ENCODE measurements at places on chromosomes 12 and 14. TPM values are rescaled to one million over a fixed set of nuclear protein-coding genes. Genes with fewer than 3 reads are reported as not detected.
A peak's percentile ranks its signal among the peaks of the same experiment; 100 is the strongest.

- DNase-seq, result no peak
Observed at GRCh38 chr12:43318021-43318420, 234.0 kb downstream of the ADAMTS20 start.

DNA sequence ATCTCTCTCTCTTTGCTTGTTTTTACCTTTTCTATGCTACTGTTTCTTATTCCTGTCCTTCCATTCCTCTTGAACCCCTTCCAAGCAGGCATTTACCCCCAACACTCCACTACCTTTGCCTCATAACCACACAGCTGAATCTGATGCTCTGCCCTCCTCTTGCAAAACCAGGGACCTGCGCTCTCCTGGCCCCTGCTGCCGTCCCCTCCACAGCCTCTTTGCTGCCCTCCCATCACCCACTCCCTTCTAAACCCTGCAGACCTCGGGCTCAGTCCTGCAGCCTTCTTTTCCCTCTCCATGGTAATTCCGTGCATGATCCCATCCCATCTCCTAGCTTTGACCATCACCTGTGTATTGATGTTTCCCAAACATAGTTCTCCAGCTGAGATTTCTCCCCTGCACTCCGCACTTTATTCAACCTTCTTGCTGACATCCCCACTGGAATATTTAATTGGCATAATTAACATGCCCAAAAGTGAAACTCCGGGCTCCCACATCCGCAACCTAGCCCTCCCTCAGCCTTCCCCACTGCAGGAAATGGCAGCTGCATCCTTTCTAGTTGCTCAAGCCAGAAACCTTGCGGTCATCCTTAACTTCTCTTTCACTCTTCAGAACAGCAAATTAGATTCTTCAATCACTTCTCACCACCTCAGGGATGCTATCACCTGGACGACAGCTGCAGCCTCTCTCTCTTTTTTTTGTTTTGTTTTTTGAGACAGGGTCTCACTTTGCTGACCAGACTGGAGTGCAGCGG lies 16.0 kb downstream of the FIGNL2 start:
- DNase-seq, result no peak

- DNase-seq, result no peak
Observed at GRCh38 chr14:38053666-38054065, 154.0 kb upstream of the SSTR1 start.

Gene DAO
- polyA plus RNA-seq, result not detected

DNA sequence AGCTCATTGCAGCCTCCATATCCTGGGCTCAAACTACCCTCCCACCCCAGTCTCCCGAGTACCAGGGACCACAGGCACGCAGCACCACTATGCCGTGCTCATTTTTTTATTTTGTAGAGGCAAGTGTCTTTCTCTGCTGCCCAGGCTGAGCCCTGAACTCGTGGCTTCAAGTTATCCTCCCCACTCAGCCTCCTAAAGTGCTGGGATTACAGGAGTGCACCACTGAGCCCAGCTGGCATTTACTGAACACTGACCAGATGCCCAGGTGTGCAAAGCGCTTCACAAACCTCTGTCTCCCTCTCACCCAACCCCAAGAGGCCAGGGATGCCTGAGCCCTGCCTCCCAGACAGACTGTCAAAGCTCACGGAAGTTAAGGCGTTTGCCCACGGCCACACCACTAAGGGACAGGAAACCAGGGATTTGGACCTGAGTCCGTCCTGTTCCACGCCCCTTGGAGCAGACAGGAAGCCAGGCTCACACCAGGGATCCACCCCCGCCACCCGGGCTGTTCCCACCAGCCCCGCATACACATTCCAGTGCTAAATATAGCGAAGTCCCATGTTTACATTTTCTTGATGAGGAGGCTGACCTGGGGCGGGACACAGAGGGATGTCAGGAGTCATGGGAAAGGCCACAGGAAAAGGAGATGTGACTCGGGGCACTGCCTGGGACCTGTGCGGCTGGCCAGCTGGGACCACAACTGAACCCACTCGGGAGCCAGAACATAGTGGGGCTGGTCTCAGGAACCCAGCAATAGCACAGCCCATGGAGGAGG lies 51.2 kb downstream of the TESC start:
- peak; percentile 65 for DNase-seq

GRCh38 chr12:114580306-114580705 lies 103.7 kb downstream of the TBX3 start:
- DNase-seq, result no peak

- no peak for DNase-seq
Observed at GRCh38 chr12:67916266-67916970, 72.8 kb upstream of the IFNG-AS1 start.

Gene TPH2
- not detected for polyA plus RNA-seq

DNA sequence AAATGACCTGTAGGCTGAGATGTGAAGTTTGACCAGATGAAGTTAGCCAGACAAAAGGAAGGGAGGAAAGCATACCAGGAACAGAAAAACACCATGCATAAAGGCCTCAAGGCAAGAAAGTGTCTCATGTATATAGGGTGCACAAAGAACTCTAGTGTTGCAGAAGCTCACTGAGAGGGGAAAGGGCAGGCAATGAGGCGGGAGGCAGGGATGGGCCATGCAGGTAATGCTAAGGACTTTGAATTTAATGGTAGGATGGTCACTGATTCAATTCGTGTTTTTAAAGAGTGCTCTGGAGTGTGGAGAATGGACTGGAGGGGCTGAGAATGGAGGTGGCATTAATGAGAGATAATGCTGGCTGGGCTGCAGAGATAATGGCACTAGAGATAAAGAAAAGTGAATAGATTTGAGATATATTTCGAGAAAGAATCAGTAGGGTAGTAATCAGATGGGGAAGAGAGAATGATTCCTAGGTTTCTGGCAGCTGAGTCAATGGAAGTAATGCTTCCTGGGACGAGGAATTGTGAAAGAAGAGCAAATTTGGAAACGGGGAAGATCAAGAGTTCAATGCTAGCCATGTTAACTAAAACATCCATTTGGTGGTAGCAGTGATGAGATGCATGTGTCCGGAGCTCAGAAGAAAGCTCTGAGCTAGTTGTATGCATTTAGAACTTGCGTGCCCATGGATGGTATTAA lies 43.1 kb downstream of the LIMA1 start:
- DNase-seq, result no peak

Gene C12orf60
- polyA plus RNA-seq, result 2.4 TPM

GRCh38 chr12:125355614-125356013 lies 290.4 kb downstream of the AACS start:
- no peak for DNase-seq

GRCh38 chr12:39619316-39619659 lies 315 bp downstream of the ABCD2 start:
- no peak for DNase-seq

DNA sequence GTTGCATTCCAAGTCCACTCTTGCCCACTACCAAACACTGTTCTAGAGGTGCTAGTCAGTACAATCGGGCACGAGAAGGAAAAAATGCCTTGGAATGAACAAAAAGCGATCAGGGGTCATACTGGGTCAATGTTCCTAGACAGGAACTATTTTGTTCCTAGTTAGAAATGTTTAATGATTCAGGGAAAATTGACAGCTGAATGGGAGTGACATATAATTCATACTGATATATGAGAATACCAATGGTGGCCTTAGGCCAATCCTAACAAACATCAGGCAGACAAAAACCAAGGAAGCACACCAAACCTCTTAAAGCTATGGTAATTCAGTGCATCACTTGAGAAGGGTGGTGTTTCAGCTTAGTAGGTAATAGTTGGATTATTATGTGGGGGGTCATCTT lies 51.1 kb downstream of the ANAPC7 start:
- DNase-seq, result no peak

DNA sequence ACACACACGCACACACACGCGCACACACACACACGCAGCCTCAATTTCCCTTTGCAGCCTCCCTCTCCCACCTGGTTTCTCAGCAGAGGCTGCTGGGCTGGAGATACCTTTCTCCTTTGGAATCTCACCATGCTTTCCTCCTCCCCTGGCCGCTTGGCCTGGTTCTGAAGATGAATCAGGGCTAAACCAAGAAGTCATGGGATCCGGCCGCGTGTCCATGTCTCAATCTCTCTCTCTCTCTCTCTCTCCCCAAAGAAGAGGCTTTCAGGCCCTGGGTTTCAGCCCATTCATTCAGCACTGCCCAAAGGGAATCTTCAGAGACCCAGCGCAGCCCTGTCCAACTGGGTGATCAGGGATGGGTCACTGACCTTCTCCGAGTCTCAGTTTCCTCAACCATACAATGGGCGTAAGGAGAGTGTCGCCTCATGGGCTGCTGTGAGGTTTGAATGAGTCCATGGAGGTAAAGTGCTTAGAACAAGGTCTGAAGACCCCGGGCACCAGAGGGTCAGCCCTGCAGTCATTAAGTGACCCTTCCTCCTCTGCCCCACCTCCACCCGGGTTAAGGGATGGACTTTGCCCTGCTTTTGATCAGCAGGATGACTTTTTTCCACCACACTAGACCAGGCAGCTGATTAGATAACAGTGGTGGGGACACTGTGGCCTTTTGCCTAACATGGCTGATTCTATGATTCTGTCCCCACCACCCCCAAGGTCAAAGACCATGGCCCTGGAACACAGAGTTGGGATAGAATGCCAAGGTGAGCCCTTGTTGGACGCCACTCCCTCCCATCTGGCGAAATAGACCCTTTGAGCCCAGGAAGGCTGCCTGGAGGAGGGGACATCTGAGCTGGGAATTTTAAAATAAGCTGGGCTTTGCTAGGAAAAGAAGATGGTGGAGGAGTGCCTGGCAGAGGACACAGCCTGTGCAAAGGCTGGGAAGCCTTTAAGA lies 42.1 kb downstream of the SCARB1 start:
- DNase-seq, result no peak

Measured in A549 (cell line).